ENCODE measurements at places on chromosomes 16 and 17. TPM values are rescaled to one million over a fixed set of nuclear protein-coding genes. Genes with fewer than 3 reads are reported as not detected.

SYCE1L gene
- 4.6 TPM for total RNA-seq

DNA sequence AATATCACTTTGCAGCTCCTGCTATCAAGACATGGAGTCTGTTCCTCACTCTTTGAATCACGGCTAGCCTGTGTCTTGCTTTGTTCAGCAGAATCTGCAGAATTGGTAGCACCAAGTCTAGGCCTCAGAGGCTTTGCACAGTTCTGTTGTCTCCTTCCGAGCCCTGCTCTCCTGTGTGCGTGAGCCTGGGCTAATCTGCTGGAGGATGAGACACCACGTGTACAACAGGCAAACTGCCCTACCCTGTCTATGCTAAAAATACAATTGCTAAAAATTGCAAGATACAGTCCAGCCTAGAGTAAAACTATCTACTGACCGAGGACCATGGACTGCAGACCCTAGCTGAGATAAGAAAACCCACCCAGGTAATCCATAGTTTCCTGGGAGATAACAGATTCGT is 484.7 kb downstream of the NPIPA7 start:
- DNase-seq = no peak

DNA sequence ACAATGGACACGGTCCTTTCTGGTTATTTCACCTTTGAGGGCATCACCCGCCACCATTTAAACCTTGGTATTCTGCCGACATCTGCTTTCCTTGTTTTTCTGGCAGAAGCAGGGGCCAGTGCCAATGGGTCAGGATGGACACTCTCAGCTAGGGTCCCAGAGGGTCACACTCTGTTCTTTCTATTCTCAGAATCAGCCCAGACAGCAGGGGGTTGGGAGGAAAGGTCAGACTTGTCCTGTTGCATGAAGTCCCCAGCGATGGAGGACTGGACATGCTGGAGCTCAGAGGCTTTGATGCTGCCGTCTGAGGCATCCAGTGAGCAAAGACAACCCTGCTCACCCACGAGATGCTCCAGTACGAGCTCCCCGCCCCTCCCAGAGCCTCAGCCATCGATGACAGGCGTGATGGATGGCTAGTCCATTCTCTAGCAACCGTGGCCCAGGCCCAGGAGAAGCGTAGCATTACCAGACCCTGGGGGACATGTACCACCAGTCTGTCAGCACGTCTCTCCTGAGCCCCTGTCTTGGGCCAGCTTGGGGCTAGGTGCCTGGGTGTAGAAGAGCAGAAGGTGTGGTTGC is 62.0 kb downstream of the FOXL1 start:
- no peak for DNase-seq

DNA sequence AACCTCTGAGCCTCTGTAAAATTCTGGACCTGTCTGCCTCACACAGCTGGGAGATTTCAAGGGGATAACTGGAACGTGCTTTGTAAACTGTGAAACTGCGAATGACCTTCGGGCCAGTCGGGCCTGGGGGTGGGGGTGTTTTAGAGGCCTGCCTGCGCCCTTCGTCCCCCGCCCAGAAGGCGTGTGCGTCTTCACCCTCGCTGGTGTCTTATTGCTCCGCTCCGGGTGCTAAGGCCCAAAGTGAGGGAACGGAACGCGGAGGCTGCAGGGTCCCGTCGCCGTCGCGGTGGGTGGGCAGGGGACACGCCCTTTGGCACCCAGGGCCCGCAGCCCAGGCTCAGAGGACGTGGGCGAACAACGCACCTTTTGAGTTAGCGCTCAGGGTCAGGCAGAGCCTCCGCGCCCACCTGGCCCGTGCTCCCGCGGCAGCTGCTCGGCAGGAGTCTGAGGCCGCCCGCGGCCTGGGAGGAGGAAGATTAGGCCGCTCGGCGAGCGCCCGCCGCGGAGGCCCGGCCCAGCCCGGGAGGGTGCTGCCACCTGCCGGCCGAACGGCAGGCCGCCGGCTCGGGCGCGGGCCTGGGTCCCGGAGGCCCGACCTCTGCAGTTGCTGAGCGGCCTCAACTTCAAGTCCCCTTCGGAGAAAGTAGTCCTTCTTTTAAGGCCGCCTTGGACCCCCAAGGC is 29.7 kb downstream of the DCAKD start:
- DNase-seq = no peak

PERCC1 gene
- not detected for total RNA-seq

- DNase-seq = no peak
Measured at GRCh38 chr16:25783226-25783625, 91.5 kb downstream of the HS3ST4 start.

- DNase-seq = no peak
Measured at GRCh38 chr17:76370261-76370993, 14.0 kb upstream of the SPHK1 start.

GRCh38 chr16:2475413-2476344 is 752 bp downstream of the TBC1D24 start:
- DNase-seq = no peak

ACSM3 gene
- total RNA-seq = 4.4 TPM

CLEC3A gene
- total RNA-seq = not detected

DNA sequence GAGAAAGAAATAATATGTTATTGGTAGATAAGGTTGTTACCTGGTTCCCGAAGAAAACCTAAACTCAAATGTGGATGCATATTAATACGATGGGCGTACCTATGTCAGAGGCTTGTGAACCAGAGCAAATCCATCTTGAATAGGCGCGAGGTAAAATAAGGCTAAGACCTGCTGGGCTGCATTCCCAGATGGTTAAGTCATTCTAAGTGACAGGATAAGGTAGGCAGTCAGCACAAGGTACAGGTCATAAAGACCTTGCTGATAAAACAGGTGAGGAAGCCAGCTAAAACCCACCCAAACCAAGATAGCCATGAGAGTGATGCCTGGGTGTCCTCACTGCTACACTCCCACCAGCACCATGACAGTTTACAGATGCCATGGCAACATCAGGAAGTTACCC is 1400.1 kb downstream of the CDH8 start:
- no peak for DNase-seq

C17orf100 gene
- 2.1 TPM for total RNA-seq

GRCh38 chr16:71540-72401 is 660 bp downstream of the RHBDF1 start:
- DNase-seq = no peak

NPIPA8 gene
- not detected for total RNA-seq

IGSF6 gene
- total RNA-seq = 0.85 TPM

ADAP2 gene
- 7.4 TPM for total RNA-seq

GRCh38 chr16:12225255-12225654 is 248.7 kb downstream of the SNX29 start:
- no peak for DNase-seq

GRCh38 chr16:23528644-23529310 is 18.5 kb upstream of the GGA2 start:
- no peak for DNase-seq

DNA sequence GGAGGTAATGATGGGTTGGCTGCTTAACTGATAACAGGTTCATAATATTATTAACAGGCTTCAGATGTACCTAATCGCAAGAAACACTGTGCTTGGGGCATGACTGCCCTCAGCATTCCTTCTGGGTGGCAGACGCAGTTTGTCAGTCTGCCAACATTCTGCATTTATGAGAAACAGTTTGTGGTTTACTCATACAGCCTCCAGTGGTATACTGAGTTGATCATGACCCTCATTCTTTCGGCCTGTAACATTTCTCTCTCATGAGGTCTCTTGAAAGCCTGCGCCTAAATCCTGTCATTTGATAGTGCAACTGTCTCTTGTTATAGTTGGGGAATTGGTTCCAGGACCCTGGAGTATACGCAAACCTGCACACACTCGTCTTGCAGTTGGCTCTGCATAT is 4.9 kb upstream of the RUSF1 start:
- DNase-seq = no peak

GRCh38 chr16:83789642-83790401 is 18.0 kb upstream of the HSBP1 start:
- DNase-seq = no peak

- no peak for DNase-seq
Measured at GRCh38 chr17:60077672-60078519, 825 bp downstream of the HEATR6 start.

KCNH6 gene
- total RNA-seq = not detected

SALL1 gene
- total RNA-seq = 0.08 TPM

EIF3C gene
- 555 TPM for total RNA-seq

- DNase-seq = no peak
Measured at GRCh38 chr17:14332331-14332730, 31.4 kb downstream of the HS3ST3B1 start.

DNA sequence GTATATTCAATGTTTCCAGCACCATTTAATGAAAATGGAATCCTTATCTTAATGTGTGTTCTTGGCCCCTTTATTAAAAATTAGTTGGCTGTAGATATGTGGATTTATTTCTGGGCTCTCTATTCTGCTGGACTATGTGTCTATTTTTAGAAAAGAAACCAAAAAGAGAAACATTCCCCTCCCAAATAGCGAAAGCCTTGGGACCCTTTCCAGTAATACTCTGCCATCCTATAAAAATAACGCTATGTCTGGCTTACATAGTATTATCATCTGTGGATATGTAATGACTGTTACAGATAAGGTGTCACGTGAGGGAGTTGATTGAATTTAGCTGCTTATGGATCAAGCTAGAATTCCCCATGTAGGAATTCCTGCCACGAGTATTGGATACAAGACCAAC is 279.3 kb upstream of the KIF2B start:
- no peak for DNase-seq

DNA sequence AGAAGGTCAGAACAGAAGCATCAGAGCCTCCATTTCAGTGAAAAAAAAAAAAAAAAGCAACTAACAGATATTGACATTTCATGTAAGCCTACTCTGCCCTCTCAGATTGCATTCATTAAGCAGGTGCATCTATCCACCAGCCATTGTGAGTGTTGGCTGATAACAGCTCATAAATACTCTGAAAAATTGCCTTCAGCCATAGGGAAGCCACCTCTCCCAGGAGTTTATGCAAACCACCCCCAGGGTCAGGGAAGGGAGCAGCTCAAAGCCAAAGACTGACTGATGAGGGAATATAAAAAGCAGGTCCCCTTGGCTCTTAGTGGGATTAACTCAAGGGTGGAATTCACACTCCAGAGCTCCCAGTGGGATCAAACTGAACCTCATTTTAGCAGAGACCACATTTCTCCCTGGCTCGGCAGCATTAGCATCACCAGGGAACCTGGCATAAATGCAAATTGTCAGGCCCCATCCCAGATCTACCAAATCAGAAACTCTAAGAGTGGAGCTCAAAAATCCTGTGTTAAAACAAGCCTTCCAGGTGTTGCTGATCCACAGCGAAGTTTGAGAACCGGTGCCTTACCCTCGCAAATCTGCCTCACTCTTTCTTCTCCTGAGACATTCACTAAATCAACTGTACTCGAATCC is 14.2 kb downstream of the APOH start:
- DNase-seq = no peak

DNA sequence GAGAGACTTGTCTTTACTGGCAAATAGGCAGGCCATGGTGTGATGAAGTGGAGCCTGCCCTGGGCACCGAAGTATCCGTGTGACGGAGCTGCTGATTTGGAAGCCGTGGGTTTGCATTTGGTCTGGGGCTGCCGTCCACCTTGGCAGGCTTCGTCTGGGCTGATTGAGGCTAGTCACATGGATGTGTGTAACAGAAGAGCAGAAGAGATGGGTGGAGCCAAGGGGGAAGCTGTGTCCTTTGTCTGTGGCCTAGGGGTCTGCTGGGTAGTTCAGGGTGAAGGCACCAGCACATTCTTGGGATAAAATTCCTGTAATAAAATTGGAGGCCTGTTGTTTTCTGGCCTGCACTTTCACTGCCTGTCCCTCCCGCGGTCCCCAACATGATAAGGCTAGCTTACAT is 106.1 kb downstream of the AATF start:
- DNase-seq = no peak

DOC2B gene
- not detected for total RNA-seq

GRCh38 chr17:48153691-48154358 is 46.3 kb downstream of the SNX11 start:
- DNase-seq = no peak

- no peak for DNase-seq
Measured at GRCh38 chr16:81471882-81472281, 27.3 kb downstream of the CMIP start.

GJD3 gene
- total RNA-seq = not detected

GRCh38 chr17:33664116-33664840 is 371.2 kb upstream of the ASIC2 start:
- no peak for DNase-seq

DNA sequence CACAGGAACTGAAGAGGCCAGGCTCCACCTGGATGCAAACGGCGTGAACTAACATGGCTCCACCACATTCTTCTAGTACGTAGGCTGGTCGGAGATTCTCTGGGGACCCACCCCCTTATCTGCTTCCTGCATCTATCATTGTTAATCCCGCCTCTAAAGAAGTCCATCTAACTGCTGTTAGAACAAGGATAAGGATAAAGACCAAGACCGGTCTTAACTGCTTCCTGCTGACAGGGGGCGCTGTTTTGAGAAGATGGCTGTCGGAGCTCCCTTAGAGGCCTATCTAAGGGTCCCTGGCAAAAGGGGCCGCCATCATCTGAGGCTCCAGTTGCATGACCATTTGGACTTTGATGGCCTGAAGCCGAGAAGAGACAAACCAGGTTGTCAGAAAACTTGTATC is 25.8 kb upstream of the TNFSF12 start:
- no peak for DNase-seq

DNA sequence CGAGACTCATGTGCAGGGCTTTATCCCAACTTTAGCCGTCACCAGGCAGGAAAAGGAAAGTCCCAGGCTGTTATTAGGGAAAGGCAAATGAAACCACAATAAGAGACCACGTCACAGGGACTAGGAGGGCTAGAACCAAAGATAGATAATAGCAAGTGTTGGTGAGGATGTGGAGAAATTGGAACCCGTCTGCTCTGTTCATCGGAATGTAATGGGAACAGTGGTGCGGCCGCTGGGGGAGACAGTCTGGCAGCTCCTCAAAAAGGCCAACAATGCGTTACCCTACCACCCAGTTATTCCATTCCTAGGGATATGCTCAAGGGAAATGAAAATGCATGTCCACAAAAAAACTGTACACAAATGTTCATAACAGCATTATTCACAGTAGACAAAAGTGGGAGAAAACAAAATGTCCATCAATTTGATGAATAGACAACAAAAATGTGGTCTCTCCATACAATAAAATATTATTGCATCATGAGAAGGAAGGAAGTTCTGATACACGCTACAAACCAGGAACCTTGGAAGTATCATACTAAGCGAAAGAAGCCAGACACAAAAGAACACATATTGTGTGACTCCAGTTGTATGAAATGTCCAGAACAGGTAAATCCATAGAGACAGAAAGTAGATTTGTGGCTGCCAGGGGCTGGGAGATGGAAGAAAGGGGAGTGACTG is 19.5 kb upstream of the USP10 start:
- no peak for DNase-seq

DNA sequence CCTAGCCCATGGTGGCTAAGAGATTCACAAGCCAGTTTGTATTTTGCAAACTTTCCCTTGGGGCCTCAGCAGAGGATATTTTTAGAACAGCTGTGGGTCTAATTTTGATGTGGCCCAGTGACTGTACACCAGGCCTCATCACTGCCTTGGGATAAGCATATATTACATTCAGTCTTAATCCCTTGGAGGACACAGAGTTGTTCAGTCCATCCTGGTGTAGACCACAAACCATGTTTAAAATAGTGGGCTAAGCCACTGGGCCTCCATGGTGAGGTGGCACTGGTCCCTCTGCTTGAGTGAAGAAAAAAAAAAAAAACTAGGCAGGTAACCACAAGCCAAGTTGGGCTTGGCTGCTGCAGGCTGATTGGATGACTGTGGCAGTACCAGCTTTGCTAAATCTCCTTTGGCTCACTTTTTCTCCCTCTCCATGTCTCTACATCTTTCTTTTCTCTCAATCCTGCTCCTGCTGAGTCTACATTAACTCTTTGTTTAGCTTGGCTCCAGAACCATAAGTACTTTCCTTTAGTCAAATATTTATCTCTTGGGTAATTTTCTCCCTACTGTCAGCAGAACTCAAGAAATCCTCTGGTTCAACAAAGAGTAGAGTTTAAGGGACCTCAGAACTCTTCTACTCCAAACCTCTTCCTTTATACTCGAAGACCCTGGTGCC is 120.0 kb upstream of the TBX2 start:
- no peak for DNase-seq
